Astrocyte (in vitro differentiated cells and primary cell): ENCODE measurements at places on chromosomes 16 and 17.

- no peak overlapping the region for H3K27ac ChIP-seq
- no peak for DNase-seq
- no peaks in the 10 kb centered on the region for H3K4me1 ChIP-seq
- no peaks in the 10 kb centered on the region for H3K36me3 ChIP-seq
These were observed 23.1 kb upstream of the DOK4 start for GRCh38 chr16:57509231-57509923.

- DNase-seq: no peak
- H3K4me3 ChIP-seq: no peak overlapping the region
- H3K27me3 ChIP-seq: no peaks in the 10 kb centered on the region
- no peak overlapping the region for H3K27ac ChIP-seq
- no peaks in the 10 kb centered on the region for H3K36me3 ChIP-seq
- no peaks in the 10 kb centered on the region for H3K4me1 ChIP-seq
These were observed 178.2 kb upstream of the SOX9 start for GRCh38 chr17:71942626-71943025.

DNA sequence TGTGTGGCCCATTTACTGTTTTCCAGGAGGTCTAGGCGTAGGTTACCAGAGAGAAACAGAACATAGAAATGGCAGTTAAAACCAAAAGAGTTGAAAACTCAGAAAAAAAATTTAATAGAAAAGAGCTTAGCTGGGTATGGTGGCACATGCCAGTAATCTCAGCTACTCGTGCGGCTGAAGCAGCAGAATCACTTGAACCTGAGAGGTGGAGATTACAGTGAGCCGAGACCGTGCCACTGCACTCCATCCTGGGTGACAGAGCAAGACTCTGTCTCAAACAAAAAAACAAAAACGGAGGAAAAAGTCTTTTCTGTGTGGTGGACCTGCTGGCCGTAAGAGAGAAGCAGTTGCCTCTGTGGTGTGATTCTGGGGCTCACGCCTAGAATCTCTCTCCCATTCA, 35.8 kb downstream of the MRTFB start:
- no peaks in the 10 kb centered on the region for H3K27me3 ChIP-seq
- DNase-seq: no peak
- no peaks in the 10 kb centered on the region for H3K4me1 ChIP-seq
- H3K27ac ChIP-seq: no peak overlapping the region

DNA sequence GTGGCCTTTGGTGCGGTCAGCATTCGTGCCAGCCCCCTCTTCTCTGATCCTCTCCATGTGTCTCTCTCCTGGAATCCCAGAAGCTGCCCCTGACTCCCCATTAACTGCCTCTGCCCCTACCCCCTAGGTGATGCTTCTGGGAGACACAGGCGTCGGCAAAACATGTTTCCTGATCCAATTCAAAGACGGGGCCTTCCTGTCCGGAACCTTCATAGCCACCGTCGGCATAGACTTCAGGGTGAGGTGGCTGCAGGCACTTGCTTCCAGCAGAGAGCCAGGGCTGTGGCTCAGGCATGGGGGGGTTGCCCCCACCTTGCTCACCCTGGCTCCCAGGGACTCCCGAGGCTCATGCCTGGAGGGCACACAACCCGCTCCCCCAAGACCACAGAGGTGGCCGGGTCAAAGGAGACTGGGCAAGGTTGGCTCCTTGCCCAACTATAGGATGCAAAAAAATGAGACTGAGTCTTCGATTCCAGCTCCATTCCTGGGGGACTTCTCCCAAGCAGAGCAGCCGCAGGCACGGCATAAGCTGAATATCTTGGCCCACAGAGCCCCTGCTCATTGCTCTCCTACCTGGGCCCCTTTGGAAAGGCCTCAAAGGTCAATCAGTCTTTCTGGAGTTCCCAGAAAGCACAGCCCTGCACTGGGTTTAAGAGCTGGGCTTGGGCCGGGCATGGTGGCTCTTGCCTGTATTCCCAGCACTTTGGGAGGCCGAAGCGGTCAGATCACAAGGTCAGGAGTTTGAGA, 3.8 kb downstream of the RAB37 start:
- no peak overlapping the region for H3K27ac ChIP-seq
- no peak overlapping the region for H3K4me3 ChIP-seq
- peaks cover 12% of the 10 kb centered on the region for H3K4me1 ChIP-seq
- no peak for DNase-seq

GRCh38 chr17:76594690-76595089, 9.0 kb upstream of the ST6GALNAC2 start:
- DNase-seq: no peak
- H3K27me3 ChIP-seq: peaks cover under 1% of the 10 kb centered on the region
- H3K27ac ChIP-seq: no peak overlapping the region
- no peak overlapping the region for H3K4me3 ChIP-seq

- H3K4me3 ChIP-seq: no peak overlapping the region
- H3K27ac ChIP-seq: no peak overlapping the region
- H3K36me3 ChIP-seq: no peaks in the 10 kb centered on the region
- H3K27me3 ChIP-seq: no peaks in the 10 kb centered on the region
- no peak for DNase-seq
These were observed 13.3 kb downstream of the LRRC75A start for GRCh38 chr17:16478649-16479048.

GRCh38 chr17:11332706-11333105, 91.7 kb downstream of the SHISA6 start:
- H3K4me1 ChIP-seq: no peaks in the 10 kb centered on the region
- H3K4me3 ChIP-seq: no peak overlapping the region
- H3K36me3 ChIP-seq: no peaks in the 10 kb centered on the region
- DNase-seq: no peak
- H3K27ac ChIP-seq: no peak overlapping the region
- H3K27me3 ChIP-seq: no peaks in the 10 kb centered on the region

DNA sequence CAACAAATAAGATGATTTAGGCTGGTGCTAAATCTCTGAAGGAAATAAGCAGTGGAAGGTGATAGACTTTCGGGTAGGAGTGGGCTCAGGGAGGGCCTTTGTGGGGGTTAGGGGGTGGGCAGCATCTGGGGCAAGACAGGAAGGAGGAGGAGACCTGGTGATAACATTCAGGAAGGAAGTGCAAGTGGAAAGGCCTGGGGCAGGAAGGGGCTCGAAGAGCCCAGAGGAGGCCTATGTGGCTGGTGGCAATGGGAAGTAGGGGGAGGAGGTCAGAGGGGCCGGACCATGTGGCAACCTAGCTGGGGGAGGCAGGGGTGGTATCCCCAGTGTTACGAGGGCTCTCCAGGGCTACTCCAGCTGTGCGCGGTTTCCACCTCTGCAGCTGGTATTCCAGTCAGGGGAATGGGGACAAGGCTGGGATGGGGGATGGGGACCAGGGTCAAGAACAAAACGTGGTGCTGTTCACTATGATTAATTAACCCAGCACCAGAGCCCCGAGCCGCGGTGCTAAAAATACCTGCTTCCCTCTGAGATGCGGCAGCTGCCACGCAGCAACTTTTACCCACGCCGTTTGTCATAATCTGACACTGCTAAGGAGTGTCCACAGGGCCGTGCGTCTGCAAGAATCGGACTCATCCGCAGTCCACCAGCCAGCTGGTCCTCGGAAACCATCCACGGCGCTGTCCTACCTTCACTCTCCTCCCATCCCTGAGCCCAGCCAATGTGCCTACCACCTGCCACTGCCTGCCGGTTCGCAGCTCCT, 5.2 kb upstream of the CCDC182 start:
- no peak overlapping the region for H3K27ac ChIP-seq
- DNase-seq: no peak
- H3K36me3 ChIP-seq: no peaks in the 10 kb centered on the region
- H3K4me1 ChIP-seq: no peaks in the 10 kb centered on the region

DNA sequence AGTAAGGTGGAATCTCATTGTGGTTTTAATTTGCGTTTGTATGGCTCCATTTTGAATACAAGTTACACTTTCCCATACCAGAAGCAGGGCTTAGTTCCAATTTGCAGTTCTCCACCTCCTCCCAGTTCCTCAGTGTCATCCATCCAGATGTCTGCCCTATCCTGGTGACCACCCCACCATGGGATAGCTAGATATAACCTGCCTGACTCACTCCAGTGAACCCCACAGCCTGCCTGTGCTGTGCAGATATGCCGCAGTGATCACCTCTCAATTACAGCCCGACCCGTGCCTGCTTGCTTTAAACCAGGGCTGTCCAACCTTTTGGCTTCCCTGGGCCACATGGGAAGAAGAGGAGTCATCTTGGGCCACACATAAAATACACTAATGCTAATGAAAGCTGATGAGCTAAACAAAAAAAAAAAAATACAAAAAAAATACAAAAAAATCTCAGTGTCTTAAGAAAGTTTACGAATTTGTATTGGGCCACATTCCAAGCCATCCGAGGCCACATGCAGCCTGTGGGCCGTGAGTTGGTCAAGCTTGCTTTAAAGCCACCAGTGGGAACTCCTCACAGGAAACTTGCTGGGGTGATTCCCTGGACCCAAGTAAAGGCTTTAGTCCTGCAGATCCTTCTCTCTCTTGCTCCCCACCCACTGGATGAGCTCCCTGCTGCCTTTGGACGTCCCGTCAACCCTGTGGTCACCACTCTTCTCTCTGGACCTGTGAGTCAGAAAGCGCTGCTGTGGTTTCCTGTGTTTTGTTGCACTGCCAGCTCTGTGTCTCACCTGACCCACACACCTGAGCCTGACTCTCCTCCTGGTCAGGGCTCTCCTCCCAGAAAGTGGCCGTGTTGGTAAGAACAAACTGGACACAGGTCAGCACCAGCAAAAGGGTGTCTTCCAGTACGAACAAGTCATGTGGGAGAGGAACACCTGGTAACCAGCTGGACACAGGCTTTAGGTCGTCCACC, 83.0 kb downstream of the EMP2 start:
- no peak overlapping the region for H3K27ac ChIP-seq
